ENCODE measurements at places on chromosomes 7 and 10.

- no peak overlapping the region for H3K4me3 ChIP-seq
- no peaks in the 10 kb centered on the region for H3K4me1 ChIP-seq
- no peaks in the 10 kb centered on the region for H3K27me3 ChIP-seq
- H3K27ac ChIP-seq: no peak overlapping the region
These were observed 63.0 kb upstream of the EGFR start for GRCh38 chr7:54955696-54956420.

DNA sequence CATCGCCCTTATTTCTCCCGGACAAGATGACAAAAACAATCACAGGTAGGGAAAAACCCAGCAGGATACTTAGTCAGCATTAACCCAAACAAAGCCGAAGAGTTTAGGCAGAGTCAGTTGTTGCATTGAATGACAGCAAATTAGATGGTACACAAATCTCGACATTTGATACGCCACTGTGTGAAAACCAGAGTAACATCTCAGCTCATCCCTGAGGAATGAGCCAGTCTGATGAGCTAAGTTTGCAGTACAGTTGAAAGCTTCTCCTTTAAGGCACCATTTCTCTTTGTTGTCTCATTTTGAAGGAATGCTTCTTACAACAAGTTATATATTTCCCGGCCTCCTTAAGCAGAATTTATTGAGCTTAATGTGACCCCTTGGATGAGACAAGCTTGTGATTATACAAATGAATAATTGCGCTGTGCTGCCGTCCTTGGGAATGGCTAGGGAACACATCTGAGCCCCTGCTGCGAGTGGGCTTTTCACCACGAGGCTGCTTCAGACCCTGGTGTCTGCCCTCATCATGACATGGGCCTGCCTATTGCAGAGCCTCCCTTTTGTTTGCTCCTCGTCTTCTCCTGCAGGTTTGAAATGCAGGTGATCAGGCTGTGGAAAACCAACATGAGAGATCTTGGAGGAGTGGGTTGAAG is 137.3 kb downstream of the CELF2 start:
- no peaks in the 10 kb centered on the region for H3K27me3 ChIP-seq
- no peak for DNase-seq
- peaks cover 6% of the 10 kb centered on the region for H3K4me1 ChIP-seq
- H3K27ac ChIP-seq: no peak overlapping the region

GRCh38 chr7:142960955-142961512 is 1.1 kb downstream of the KEL start:
- no peak for DNase-seq
- H3K36me3 ChIP-seq: no peaks in the 10 kb centered on the region
- no peaks in the 10 kb centered on the region for H3K27me3 ChIP-seq
- H3K4me1 ChIP-seq: peaks cover 11% of the 10 kb centered on the region
- H3K27ac ChIP-seq: no peak overlapping the region

GRCh38 chr10:86644152-86644793 is 10.1 kb upstream of the OPN4 start:
- no peaks in the 10 kb centered on the region for H3K36me3 ChIP-seq
- H3K4me3 ChIP-seq: no peak overlapping the region
- H3K27me3 ChIP-seq: no peaks in the 10 kb centered on the region
- peaks cover 7% of the 10 kb centered on the region for H3K4me1 ChIP-seq

DNA sequence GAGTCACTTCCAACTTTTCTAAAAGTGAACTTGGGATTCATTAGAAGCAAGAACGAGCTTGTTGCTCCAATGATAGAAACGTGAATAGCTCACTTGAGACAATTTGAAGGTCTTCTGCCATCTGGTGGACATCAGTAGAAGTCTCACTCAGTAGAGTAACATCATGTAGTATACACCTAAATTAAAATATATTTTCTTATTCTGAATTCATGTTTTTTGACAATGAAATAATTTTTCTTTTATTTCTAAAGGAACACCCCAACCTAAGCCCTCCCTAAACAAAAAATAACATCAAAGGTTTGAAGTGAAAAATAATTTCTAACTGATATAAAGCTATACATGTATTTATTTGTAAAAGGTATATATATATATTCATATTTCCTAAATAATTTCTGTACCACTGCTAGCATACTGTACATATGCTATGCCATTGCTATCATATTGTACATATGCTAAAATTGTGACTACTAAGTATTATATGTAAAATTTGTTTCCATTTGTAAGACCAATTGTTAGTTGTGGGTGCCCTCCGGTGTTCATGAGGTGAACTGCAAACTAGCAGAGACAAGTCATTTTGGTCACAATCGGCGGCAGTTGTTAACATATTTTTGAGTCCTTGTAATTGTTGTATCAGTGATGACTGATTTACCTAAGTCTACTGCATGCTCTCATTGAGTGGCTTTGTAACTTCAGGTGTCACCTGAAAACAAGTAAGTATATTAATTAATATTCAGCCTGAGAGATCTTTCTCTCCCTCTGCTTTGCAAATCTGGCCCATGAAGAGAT is 121.9 kb downstream of the PTPRZ1 start:
- H3K36me3 ChIP-seq: no peaks in the 10 kb centered on the region
- no peak overlapping the region for H3K4me3 ChIP-seq
- no peaks in the 10 kb centered on the region for H3K27me3 ChIP-seq
- H3K4me1 ChIP-seq: no peaks in the 10 kb centered on the region
- H3K27ac ChIP-seq: no peak overlapping the region
- peak; percentile 83 for DNase-seq

DNA sequence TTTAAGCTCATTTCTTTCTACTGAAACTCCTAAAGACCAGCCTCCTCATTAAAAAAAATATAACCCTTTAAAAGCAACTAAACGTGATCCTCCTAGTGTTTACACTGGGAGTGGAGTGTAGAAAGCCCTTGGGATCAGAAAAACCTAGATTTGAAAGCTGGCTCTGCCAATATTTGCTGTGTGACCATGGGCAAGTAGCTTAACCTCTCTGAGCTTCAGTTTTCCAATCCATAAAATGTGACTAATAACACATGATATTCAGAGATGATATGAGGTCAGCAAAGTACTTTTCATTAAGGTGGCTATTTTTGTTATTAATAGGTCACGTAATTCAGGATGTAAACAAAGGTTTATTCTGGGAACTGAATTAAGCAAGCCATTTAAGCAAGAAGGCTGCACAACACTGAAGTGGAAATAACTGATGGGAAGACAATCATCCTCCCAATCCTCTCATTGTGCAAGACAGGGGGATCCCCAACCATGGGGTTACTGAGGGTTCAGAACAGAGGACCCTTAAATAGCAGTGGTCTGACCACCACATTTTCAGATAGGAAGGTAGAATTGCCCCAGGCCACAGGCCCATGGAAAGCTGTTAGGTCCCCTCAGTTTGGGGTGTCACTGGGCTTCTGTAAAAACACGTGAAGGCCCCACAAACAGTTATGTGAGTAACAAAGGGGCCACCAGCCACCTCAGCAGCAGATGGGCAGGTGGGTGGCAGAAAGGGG is 49.1 kb upstream of the EEPD1 start:
- H3K36me3 ChIP-seq: no peaks in the 10 kb centered on the region
- no peaks in the 10 kb centered on the region for H3K4me1 ChIP-seq
- no peaks in the 10 kb centered on the region for H3K27me3 ChIP-seq
- H3K4me3 ChIP-seq: no peak overlapping the region
- DNase-seq: no peak
- H3K27ac ChIP-seq: no peak overlapping the region

- H3K27me3 ChIP-seq: no peaks in the 10 kb centered on the region
- no peak within 1 kb of the TSS for H3K27ac ChIP-seq
- H3K36me3 ChIP-seq: no peaks in the 10 kb centered on the region
- H3K4me3 ChIP-seq: peak within 1 kb of the TSS; percentile 37
- H3K4me1 ChIP-seq: no peaks in the 10 kb centered on the region
These were observed at the start of gene ZNF722 for GRCh38 chr7:63998549-63998948. Gene ZNF722 (plus strand): TSS chr7:63998849. CDS start chr7:63998962, 113 bp downstream.
